ENCODE measurements at places on chromosomes 7 and 10.

DNA sequence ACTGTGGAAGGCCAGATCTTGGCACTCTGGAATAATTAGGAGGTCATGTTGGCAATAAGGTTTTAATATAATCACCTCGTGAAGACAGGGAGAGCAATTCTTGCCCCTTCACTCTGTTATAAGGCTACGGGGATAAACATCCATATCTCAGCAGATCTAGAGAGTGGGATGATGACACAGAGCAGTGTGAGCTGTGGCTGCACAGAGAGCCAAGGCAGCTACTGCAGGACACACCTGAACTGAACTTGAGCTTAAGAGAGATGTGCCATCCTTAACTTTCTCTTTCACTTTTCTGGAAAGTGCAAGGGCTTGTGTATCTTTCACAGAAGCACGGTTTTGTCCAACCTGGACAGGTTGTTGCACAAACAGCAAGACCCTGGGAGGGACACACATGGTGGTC is 174.7 kb downstream of the GATA3 start:
- no peak for DNase-seq

DNA sequence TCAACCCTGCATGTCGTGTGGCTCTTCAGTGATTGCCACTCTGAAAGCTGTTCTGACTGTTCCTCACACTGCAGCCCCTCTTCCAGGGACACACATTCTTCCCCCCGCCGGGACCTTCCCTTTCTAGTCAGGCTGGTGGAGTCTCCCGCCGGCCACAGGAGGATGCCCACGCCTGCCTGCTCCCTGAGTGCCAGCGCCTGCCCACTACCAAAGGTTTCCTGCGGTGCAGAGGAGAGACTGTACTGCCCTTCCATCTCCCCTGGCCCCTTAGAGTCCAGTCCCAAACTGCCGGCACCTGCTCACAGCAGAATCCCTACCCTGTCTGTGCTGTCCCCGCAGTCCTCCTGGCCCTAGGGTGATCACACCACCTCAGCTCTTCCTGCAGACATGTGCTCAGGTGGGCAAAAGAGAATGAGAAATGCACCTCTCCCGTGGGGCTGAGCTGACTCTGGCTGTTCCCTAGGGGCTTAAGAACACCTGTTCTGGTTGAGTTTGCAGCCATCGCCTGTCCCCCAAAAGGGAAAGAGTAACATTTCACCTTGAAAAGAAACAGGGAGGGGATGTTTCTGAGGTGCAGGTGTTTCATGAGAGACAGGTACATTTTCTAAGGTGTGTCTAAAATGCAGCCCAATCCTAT is 1.4 kb downstream of the PODXL start:
- DNase-seq = no peak

- DNase-seq = no peak
Measured at GRCh38 chr7:52502281-52502680, 533.2 kb upstream of the POM121L12 start.

GRCh38 chr7:75924889-75925288 is 9.9 kb downstream of the POR start:
- no peak for DNase-seq

- no peak for DNase-seq
Measured at GRCh38 chr10:104300736-104301292, 31.8 kb downstream of the GSTO2 start.

DNA sequence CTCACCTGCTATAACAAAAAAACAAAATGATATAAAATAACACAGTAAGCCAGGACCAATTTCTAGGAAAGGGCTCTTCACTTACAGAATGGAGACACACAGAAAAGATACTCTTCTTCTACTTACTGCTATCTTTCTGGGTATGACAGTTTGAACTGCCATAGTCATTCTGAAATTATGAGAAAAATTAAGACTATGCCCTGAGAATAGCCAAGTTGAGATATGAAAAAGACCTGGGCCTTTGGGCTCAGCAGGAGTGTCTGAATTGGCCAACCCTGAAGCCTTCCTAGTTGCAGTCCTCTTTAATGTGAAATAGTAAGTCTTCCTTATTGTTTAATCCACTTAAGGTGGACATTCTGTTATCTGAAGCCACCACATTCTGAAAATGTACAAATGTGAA is 519.5 kb downstream of the GRID1 start:
- DNase-seq = peak; percentile 40

GRCh38 chr10:93080350-93081046 is 6.8 kb downstream of the CYP26A1 start:
- DNase-seq = peak; percentile 73

DNA sequence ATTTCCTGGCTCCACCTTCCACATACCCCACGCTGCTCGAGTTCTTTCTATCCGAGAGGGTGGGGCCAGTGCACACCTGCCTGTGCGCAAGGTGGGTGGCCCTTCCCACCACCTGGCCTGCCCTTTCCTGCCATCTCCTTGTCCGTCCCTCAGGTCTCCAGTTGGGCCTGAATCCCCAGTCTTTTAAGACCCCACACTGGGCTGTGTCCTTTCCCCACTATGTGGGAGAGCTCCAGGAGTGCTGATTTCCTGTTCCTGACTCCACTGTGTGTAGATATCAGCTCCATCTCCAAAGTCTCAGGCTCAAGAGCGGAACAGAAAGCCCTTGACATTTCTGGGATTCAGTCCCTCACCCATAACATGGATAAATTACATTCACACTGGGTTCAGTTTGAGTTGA is 20.1 kb downstream of the LHPP start:
- no peak for DNase-seq

GRCh38 chr7:94190599-94191061 is 186.5 kb upstream of the BET1 start:
- no peak for DNase-seq

DNA sequence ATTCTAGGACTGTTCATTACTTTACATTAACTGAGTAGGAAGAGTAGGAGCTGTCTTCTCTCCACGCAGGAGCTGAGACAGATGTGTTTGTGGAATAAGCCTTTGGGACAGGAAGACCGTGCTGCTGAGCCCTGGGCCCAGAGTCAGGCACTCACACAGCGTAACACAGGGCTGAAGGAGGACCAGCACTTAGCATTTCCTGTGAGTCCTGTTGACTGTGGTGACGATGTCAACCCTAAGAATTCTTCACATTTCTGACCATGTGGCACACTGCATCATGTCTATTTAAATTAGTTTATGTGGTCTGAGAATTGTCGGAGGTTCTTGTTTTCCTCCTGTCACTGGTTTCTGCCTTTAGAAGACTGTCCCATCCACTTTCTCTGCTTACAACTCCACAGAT is 117.2 kb downstream of the PIP4K2A start:
- no peak for DNase-seq

DNA sequence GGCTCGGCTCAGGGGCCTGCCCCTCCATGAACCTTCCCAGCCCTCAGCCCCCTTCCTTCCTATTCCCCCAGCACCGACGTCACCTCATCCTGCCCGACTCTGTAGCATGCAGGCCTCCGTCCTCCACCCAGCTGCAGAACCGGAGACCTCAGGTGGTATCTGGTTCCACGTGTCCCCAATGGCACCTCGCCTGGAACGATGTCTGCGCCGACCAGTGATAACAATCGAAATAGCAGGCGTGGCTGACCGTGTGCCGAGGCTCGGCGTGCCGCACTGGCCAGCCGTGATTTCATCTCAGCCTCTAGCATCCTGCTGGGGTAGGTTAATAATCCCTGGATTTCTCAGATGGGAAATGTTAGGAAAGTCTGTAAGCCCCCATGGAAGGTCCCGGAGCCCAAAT is 171.7 kb downstream of the CUX1 start:
- no peak for DNase-seq

DNA sequence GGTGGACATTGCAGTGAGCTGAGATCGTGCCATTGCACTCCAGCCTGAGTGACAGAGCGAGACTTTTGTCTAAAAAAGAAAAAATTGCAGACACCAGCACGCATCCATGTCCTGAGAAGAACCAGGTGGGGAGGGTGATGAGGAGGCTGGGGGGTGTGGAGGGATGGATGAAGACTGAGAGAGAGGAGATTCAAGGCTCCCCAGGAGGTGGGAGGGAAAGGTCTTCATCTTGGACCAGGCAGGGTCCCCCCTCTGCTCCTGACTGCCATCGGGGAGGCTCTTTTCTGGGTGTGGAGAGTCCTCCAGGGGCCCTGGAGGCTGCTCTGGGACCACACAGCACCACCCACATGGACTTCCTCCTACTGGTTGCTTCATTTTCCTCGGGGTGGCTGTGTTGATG is 1.5 kb downstream of the SCART1 start:
- DNase-seq = no peak

DNA sequence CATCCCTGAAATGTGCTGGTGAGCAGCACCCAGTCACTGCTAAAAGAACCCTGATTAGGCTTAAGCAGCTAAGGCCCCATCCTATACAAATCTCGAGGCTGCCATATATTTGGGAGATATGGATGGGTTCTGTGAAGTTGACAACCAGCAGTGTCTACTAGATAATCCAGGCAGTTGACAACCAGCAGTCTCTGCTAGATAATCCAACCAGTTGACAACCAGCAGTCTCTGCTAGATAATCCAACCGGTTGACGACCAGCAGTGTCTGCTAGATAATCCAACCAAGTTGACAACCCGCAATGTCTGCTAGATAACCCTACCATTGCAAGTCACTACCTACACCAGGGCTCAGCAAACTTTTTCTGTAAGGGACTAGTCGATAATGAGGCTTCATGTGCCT is 58.3 kb upstream of the KDM7A start:
- no peak for DNase-seq

GRCh38 chr7:46432708-46433107 is 511.6 kb upstream of the IGFBP3 start:
- DNase-seq = no peak

DNA sequence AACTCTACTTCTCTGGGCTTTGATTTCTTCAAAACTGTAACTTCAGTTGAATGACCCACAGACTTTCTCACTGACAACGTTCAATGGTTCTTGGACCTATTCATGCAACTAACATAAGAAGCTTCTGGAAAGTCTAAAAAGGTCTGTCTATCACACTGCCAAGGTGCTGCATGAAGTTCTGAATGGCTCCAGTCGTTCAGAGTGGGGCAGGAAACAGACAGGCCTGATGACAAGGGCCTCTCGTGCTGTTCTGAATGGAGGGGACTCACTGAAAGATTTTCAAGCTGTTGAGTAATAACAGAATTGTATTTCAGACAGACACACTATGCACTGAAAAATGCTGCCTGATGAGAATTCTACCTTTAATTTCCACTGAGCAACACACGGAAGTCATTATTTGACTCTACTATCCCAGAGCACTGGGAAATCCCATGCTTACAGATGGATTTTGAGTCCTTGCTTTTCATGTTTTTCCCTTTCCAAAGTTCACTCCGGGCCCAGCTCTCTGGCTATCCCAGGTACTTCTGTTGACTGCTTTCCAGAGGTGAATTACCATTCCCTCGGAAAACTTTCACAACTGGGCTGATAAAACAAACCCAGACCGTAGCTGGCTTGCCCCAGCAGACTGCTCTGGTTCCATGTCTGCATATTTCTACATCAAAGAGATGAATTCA is 204.9 kb upstream of the FRMD4A start:
- no peak for DNase-seq

DNA sequence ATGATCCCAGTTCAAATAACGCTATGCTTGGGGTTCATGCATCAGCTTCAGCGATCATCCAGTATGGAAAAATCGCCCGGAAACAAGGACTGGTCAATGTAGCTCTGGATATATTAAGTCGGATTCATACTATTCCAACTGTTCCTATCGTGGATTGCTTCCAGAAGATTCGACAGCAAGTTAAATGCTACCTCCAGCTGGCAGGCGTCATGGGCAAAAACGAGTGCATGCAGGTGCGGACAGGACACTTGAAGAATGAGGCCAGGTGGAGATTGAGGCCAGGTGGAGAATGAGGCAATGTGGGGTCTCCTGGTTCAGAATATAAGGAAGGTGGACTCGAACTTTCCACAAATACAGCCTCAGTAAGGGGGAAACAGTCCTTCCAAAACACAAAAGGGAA is 105.8 kb downstream of the TRRAP start:
- DNase-seq = no peak

GRCh38 chr10:17209881-17210280 is 8.4 kb upstream of the TRDMT1 start:
- no peak for DNase-seq
